Stimulated activated CD8-positive, alpha-beta memory T cell treated with anti-CD3 and anti-CD28 coated beads, Interleukin-4, amount 100 ng/mL, for 1 hour (primary cell): ENCODE measurements at places on chromosomes 3 and 15.

DNA sequence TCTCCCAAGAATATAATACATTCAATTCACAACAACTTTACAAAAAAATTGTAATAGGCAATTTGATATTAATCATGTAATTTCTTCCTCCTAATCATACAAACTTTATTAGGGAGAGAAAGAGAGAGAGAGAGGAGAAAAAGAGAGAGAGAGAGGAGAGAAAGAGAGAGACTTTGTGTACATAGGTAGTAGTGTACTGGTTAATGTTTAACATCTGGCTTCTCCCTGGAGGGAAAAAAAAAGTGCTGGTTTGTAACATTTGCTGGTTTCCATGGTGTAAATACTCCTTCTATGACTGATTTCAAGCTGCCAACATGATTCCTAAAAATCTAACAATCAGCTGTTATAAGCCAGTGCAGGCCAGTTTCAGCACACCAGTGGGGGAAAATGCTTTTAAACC, 98.0 kb upstream of the ARHGEF26 start:
- no peak for DNase-seq

DNA sequence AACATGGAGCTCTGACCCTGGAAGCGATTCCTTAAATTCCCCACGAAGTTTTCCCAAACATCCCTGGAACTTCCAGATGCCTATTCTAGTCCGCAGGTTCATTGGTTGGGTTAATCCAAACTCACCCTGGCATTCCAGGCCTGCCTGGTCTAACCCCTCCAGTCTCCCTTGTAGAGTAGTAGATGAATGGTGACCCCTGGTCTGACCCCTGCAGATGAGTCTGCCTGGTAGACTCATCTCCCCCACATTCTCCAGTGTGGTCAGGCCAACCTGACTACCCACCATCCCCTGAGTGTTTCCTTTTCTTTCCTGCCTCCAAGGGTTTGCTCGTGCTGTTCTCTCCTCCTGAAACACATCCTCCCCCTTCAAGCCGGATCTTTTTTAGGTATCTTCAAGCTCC, 10.8 kb upstream of the HRH1 start:
- DNase-seq: no peak

DNA sequence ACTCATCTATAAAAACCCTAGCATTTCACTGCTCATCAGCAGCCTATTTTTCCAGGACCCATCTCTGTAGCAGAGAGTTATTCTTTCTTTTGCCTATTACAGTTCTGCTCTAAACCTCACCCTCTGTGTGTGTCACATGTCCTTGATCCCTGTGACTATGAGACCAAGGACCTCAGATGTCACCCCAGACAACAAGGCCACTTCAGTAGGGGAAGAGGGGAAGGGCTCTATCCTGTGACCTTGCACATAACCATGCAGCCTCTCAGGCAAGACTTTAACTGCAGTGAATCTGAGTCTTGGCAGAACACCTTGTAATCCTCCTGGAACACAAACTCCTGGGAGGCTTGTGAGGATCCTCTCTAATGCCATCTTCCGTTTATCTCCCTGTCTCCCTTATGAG, 4.4 kb upstream of the ZNF589 start:
- DNase-seq: no peak

- no peak for DNase-seq
These were observed 53.5 kb upstream of the ARL8B start for GRCh38 chr3:5068531-5069050.

DNA sequence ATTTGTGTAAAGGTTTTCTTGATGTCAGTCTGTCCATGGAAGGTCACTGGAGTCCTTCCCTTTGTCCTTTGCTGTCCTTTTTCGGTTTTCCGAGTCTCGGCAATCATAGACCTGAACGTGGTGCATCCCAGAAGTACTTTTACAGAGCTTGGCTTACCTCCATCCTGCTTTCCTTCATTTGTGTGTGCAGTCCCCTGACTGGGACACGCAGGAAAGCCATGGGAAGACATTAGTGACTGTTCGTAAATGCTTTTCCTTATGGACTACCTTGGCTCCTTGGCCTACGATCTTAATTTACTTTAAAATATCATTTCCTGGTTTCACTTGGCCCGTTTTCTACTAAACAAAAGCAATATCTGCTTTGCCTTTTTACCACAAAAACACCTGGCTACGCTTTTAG, 328.4 kb upstream of the RARB start:
- no peak for DNase-seq

GRCh38 chr15:98537516-98538060, 110.8 kb upstream of the IGF1R start:
- DNase-seq: no peak

DNA sequence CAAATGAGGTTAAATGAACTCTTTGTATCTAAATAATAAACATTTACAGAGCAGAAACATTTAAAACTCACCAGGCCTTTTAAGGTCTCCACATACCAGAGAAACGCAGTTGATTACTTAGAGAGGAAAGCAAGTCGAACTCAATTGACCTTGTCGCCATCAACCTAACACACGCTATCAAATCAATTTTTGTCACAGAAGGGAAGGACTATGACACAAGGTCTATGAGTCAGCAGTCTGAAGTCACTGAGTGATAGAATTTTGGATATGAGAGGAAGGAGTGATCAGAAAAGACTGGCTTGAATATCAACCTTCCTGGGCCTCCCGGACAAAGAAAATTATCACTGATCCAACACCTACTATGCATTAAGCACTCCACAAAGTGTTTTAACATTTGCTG, 514.4 kb upstream of the ZNF385D start:
- DNase-seq: no peak

- DNase-seq: no peak
These were observed 166.9 kb upstream of the TMC3 start for GRCh38 chr15:81540909-81541308.

DNA sequence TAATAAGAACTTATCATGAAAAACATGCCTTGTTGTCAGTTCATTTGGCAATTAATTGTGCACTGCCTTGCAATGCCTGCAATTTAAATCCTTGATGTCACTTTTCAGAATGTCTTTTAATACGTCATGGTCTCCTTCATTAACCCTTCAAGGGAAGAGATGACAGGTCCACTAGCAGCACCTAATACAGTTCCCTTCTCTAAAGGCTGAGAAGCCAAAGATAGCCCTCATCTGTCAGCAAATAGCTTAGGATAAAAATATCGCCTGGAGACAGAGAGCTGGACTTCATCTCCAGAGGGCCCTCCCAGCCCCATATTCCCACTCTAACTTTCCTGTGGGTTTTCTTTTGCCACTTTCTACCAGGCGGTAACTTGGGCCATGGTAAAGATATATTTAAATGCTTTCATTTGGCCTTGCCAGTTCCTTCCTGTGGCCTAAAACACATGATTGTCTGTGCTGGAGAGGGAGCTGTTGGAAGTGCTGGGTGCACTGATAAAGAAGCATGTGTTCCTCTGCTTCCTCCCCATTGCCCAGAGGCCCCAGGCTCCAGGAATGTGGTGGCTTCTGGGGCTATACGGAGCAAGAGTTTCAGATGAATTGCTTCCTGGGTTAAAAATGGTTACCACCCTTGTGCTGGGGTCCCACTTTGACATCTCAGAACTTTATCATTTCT, 76.3 kb upstream of the UMPS start:
- no peak for DNase-seq

DNA sequence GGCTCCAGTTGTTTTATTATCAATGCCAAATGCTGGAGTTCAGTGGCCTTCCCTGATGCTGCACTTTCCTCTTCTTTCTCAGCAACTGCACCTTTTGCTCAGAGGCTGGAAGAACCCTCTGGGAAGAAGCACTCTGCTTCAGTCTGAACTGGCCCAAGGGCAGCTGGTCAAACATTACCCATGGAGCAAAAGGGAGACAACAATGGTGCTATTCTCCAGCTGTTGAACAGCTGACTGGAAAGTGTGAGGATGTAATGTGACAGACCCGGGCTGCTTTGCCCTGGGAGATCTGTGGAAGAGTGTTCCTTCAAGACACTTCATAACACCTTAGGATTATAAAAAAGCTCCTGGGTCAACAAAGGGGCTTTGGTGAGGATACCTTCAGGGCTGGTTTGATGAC, 84.9 kb downstream of the EPHB1 start:
- no peak for DNase-seq

DNA sequence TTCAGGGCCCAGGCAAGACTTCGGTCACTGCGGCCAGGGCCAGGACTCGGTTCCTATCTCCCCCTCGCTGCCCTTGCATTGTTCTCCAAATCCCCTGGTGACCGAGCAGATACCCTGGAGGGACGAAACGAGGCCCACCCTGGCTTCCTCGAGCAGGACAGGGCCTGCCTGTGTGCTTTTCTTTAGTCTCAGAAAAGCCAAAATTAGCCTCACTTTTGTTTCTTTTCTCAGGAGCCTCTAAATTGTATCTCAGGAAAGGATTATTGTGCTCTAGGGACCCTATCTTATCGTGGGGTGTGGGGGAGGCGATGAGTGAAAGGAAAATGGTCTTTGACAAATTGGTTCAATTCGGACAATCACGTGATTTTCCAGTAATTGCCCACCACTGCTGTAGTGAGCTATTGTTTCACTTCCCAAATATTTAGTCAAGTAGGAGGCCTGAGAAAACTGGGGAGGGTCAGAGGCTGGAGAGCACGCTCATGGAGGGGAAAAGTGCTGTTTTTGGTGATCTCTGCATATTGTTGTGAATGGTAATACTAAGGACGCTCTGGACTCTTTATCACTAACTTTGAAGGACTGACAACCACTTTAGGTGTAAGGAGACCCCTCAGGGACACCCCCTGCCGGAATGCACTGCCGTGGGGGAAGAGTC, 61.6 kb downstream of the TMEM44 start:
- DNase-seq: no peak

DNA sequence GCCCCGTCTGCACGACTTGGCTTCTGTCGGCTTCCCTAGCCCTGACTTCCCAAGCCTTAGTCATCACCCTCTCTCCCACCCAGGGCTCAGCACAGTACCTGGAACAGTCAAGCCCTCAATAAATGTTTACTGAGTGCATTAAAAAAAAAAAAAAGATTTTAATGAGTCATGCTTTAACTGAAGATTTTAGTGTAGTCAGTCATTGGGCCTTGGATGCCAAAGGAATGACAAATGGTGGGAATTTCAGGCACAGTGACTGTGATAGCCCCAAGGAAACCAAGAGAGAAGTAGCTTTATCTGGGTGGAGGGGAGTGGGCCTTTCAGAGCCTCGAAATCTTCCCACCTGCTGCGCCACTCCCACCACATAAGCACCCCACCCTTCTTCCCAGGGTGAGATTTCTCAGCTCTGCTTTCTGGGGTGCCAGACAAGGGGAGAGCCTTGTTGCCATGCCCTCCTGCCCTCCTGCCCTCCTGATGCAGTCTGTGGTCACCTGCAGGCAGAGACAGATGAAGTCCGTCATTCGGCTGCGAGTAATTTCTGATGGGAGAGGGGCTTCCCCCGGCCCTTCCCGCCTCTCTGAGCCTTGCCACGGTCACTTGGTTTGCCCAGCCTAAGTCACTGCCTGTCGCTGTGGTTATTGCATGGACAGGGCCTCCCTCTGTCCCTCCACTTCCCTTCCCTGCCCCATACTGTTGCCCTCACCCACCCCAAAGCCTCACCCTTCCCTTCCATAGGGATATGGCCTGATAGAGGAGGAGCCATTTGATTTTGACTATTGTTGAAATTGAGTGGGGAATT, 41.8 kb downstream of the SMAD3 start:
- DNase-seq: no peak

- DNase-seq: no peak
These were observed 176.1 kb upstream of the RGMA start for GRCh38 chr15:93265111-93265556.

DNA sequence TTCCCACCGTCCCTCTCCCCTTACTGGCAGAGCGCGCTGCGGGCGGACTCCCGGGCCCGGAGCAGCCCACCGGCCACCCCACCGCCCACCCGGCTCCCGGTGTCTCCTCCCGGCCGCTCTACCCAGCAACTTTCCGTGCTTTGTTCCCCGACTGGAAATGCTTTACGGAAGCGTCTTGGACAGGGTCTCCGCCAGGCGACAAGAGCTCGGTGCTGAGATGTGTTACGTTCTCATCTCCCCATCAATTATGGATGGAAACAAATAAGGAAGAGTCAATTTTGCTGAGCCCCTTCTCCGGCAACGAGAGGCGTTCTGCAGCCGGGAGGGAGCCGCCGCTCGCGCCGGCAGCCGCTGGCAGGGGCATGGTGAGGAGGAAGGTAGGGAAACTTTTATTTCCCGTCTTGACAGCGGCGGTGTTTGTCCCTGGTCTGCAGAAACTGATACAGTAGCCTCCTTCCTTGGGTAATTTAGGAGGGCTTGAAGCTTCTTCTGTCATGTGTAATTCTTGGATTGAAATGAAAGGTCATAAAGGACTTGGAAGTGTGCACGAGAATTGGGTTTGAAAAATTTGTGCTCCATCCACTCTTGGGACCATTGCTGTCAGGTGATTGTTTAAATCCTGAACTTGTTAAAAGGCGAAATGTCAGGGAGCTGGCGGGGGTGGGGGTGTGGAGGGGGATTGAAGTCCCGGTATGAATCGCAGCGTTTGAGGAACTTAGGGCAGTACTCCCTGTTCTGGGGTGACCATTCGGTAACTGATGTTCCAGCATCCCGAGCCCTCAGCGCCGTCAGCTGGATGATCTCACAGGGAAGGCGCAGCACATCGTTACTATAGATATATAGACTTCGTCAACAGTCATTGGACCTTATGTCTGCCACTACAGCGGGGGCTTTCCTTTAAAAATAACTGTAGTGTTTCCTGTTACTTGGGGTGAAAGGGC, 1.5 kb downstream of the SEMA6D start:
- no peak for DNase-seq

GRCh38 chr15:89864958-89865739, 28.6 kb downstream of the AP3S2 start:
- DNase-seq: no peak

- no peak for DNase-seq
These were observed 2.1 kb downstream of the SH3GL3 start for GRCh38 chr15:83449250-83449671.

- DNase-seq: no peak
These were observed 1.4 kb upstream of the MAGEL2 start for GRCh38 chr15:23648920-23649515.

DNA sequence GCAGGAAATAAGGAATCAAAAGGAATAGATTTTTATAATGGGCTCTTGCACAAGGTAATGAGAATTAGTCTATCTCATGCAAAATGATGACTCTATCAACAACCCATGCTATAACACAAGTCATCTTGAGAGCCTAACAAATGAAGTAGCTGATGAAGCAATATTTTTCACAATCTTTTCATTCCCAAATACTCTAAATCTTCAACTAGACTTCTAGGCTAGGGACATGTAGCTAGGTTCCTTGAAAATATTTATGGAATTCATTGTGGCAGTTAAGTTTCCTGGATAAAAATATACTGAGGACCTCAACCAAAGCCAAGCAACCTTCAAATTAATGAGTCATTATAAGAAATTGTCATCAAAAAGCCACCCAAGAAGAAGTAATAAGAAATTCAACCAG, 55.4 kb downstream of the DCBLD2 start:
- no peak for DNase-seq
